ENCODE measurements at places on chromosomes 6 and 20.

DNA sequence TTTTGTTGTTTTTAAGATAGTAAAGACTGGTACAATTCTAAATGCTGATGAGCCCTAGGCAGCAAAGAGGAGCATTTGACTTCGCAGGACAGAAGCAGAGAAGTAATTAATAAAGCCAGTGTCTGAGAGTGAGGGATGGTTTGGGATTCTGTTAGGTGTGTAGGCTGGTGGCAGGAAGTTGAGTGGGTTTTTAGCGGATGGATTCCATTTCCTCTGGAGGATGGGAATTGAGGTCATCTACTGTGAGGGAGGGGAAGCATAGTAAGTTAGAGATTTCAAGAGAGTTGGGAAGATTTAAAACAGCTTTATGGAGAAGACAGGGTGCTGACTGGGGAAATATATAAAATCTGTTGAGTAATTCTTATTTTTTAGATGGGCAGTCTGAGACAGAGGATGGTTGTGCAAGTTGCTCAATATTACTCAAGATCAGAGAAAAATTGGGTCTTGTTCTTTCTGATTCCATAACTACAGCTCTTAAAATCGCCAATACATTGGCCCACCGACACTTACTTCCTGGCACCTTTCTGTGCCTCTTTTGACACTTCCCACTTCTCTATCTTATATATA, 48.8 kb downstream of the PRL start:
- no peak for DNase-seq

DNA sequence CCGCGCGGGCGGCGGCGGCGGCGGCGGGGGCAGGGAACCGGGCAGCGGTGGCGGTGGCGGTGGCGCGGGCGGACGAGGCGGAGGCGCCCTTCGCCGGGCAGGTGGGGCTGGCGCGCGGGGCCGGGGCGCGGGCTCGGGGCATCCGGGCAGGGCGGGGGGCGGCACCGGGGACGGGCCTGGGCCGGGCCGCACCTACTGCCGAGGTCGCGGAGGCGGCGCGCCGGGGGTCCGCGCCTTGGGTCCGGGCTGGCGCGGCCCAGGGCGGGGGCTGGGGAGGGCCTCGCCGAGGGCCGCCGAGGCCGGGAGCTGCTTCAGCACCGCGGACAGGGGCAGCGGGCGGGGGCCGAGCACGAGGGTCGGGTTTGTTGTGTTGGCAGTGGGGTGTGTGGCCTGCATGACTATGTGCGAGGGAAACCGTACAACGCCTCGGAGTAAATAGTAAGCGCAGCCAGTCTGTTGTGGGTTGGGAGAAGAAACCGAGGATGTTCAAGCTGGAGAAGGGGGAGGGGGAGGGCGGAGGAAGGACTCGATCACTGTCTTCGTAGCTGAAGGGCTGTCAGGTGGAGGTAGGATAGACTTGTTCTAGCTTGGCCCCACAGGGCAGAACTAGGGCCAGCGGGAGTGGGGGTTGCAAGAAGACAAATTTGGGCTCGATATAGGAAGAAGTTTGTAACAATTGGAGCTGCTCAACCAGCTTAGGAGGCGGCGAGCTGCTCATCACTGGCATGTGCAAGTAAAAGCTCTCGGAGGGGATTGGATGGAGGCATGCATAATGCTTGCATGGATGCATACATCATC, 593 bp downstream of the MMP24 start:
- DNase-seq = peak; percentile 34

- no peak for DNase-seq
These were observed 5.2 kb downstream of the SYNGAP1 start for GRCh38 chr6:33424855-33425667.

DNA sequence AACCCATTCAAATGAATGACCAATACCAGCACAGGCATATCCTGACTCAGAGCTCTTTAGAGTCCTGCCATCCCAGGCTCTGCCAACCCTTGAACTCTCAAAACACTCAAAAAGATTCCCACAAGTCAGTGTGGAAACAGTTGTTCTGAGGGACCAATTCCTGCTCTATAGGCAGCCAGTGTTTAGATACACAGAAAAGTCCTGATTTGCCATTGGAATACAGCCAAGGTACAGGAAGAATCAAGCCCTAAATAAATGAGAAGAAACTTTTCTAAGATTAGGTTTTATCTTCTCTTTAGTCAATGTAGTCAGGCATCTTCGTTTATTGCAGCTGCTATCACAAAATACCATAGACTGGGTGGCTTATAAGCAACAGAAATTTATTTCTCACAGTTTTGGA, 626.8 kb upstream of the ARID1B start:
- DNase-seq = no peak

DNA sequence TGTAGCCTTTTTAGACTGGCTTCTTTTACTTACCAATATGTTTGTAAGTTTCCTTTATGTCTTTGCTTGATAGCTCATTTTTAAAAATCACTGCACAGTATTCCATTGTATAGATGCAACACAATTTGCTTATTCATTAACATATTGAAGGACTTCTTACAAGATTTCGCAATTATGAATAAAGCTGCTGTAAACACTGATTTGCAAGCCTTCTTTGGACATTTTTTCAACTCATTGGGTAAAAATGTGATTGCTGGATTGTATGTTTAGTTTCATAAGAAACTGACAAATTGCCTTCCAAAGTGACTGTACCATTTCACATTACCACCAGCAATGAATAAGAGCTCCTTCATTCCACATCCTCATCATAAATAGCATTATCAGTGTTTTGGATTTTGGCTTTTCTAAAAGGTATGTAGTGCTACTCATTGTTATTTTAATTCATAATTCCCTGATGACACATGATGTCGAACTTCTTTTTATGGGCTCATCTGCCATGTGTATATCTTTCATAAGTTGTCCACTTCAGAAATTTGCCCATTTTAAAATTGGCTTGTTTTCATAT, 80.7 kb downstream of the TFAP2B start:
- no peak for DNase-seq

DNA sequence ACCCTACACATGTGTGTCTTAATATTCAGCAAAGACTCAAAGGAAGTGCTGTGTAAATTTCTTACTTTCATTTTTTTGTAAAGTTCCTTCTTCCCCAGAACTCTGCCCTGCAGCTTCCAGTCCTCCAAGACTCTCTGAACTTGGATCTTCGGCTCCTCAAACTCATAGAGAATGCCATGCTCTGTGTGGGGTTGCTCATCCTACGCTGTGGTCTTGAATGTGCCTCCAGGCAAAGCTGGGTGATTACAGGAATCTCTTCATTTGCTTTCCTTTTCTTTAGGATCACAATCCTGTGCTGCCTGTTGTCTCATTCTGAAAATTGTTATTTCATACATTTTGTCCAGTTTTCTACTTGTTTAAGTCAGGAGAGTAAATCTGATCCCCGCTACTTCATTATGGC, 14.5 kb upstream of the CDC5L start:
- no peak for DNase-seq

DNA sequence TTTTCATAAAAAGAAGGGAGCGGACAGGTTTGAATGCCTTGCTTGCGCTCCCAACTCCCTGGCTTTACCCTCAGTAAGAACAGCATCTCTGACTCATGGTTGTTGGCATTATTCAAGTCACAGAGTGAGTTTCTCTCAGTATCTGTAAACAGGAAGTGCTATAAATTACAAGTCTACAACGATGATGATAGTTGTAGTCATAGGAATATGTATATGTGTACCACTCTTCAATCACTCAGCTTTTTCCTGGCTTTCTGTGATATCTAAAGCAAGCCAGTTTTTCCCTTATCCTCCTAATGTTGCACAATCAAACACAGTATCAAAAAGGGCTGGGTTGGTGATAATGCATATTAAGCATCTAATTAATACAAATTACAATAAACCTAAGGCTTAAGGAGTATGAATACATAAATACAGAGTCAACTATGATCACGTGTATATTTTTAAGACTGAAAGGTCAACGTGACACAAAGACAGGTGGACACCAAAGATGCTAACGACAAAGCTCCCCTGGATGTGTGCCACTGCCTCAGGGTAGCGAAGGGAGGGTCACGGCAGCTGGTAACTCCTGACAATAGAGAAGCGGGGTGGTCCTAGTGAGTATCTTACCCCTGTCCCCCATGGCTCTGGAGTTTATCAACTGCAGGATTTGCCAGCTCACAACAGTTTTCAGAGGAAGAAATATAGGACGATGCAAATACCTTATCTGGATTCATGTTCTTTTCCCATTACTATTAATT, 202.8 kb downstream of the BTBD9 start:
- peak; percentile 17 for DNase-seq

DNA sequence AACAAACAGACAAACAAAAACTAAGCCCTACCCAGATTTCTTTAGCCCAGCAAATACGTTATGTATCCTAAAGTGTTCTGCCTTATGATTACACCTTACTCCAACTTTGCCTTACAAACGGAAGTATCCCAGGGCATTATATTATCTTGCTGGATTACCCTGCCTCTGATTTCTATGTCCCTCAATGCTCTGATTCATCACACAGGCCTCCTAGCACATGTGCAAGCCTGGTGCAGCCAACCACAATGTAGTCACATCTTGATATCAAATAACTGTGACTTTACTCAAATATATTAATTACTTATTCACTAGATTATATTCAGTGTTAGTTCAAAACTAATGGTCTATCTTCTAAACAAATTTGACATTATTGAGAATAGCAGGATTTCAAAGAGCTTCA, 598.6 kb downstream of the TBC1D32 start:
- no peak for DNase-seq

GRCh38 chr6:93447874-93448273, 28.5 kb upstream of the EPHA7 start:
- DNase-seq = no peak

DNA sequence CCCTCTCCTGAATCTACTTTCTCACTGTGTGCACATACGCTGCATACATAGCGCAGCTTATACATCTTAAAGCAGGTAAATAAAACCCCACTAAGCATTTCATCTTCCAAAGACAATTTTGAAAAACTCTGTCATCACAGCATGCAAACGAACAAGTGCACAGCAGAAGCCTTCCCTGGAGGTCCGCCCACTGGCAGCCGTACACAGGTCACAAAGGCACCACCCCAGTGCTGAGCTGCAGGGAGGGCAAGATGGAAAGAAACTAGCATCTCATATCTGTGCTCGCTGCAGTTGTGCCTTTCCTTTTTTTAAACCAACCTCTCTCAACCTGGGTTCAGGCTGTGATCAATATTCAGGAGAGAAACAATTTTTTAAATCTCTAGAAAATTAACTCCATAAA, 73.3 kb downstream of the HUS1B start:
- DNase-seq = no peak

DNA sequence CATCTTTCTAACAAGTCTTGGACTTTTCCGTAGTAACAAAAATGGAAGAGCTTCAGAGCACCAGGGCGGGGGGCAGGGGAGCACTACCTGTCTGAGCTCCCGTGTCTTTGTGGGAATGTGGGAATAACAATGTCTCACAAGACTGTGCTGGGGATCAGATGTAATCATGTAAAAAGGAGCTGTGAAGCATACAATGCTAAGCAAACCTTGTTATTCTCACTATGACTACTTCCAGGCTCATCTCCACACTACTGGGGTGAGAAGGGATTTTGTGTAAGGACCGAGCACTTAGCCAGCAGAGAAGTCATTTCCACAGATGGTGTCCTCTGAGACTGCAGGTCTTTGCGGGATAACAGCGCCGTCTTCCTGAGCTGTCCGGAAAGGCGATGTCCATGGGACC, 27.1 kb downstream of the PRR18 start:
- DNase-seq = no peak

GRCh38 chr6:125746731-125747588, 2.5 kb upstream of the HEY2 start:
- peak; percentile 73 for DNase-seq

DNA sequence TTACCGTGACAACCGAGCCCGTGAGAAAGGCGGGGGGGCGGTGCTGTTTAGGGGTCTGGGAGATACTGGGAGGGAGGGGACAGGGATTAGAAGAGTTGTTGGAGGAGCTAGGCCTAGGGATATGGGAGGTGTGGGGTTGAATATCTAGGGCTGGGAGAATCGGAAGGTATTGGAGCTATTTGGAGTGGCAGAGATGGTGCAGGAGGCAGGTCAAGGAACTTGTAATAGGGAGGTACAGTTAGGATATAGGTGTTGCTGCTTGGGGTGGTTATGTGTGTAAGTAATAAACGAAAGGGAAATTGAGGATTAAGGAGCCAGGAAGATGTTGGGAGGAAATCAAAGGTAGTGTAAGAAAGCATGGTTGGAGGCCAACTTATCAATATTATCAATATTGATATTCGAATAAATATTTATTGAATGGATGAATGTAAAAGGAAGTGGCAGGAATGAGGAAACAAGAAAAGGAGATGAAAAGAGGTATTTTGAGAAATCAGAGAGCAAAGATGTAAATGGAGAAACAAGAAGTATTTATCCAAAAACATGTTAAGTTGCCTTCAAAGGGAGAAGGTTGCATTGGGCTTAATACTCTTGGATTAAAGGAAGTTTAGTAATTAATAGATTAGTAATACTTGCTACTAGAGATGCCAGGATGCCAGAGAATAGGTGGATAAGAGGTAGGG, 602 bp downstream of the PPP1R11 start:
- DNase-seq = no peak

GRCh38 chr6:100163035-100163434, 169.0 kb upstream of the MCHR2 start:
- DNase-seq = no peak

DNA sequence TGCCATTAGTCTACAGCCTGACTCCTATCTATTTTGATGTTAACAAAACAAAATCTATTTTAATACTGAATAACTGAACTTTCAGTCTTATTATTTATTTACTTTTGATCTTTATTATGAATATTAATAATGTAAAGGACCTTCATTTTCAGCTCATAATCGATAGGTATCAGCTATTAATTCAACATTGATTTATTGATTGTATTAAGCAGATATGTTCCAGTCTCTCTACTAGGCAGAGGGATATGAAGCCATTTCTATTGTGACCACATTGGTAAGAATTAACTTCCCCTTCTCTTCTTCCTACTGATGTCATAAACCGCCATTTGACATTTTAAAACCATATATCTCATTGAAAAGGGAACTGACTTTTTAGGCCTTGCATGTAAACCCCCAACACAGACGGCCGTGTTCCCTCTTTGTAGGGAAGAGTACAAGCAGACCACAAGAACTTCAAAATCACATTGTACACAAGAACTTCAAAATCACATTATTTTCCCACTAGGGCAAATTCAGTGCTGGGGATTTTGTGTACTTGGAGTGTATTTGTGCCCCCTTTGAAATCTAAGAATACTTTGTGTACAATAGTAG, 69.5 kb upstream of the FABP7 start:
- DNase-seq = no peak

GRCh38 chr6:53813801-53814200, 19.0 kb downstream of the LRRC1 start:
- DNase-seq = no peak

DNA sequence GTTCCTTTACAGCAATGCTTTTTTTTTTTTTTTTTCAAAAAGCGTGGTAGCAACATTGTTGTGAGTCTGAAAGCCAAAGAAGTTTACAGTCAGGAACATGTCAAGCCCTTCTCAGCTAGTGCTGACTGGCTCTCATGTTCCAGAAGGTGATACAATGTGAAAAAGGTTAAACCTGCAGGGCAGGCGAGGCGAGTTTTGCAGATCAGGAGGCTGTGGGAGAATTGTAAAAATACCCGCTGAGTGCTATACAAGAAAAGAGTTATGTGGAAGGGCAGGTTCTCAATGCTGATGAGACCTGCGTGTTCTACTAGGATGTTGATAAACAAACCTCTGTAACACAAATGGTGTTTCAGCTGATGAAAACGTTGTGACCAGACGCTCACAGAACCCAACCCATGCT, 30.9 kb upstream of the RPP40 start:
- DNase-seq = no peak

GRCh38 chr6:18254793-18255192, 9.5 kb downstream of the DEK start:
- no peak for DNase-seq
